Esophagus squamous epithelium (tissue), 5 donors: ENCODE measurements at places on chromosomes 2 and 18.

DNA sequence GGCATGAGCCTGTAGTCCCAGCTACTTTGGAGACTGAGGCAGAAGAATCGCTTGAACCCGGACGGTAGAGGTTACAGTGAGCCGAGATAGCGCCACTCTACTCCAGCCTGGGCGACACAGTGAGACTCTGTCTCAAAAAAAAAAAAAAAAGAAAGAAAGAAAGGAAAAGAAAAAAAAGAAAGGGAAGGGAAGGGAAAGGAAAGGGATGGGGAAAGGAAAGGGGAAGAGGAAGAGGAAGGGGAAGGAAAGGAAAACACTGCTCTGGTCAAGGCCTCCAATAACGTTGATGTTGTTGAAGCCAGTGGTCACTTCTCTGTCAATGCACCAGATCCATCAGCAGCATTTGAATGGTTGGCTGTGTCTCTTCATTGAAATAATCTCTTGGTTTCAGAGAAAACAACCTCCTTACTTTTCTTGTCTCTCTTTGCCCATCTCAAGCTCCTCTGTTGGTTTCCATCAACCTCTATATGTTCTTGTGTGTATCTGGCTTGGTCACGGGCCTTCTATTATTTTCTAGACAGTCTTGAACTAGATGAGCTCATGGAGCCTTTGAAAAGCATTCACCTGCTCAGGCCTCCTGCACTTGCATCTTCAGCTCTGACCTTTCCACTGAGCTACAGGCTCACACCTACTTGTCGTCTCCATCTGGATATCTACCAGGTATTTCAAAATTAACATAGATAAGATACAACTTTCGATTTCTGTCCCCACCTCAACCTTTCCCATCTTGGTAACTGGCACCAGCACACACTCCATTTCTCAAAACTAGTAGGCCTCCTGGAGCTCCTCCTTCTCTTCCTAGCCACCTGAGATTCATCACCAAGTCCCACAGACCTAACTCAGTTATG is 69.4 kb upstream of the LAPTM4A start:
- no peak overlapping the region for H3K4me3 ChIP-seq
- H3K4me1 ChIP-seq, result peaks cover 19% of the 10 kb centered on the region
- no peak for DNase-seq
- no peaks in the 10 kb centered on the region for H3K27me3 ChIP-seq

DNA sequence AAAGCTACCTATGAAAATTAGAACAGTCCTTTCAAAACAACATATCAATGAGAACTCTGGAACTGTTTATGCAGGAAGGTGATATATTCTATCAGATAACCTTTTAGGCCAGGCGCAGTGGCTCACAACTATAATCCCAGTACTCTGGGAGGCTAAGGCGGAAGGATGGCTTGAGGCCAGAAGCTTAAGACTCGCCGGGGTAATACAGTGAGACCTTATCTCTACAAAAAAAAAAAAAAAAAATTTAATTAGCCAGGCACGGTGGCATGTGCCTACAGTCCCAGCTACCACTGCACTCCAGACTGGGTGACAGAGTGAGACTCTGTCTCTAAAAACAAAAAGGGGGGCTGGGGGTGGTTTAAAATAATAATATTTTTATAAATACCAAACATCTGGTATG is 77.9 kb downstream of the OSBPL1A start:
- no peak overlapping the region for H3K27ac ChIP-seq
- H3K36me3 ChIP-seq, result no peaks in the 10 kb centered on the region
- no peak for DNase-seq
- no peaks in the 10 kb centered on the region for H3K4me1 ChIP-seq
- H3K4me3 ChIP-seq, result no peak overlapping the region

GRCh38 chr18:36843784-36844183 is 14.9 kb downstream of the KIAA1328 start:
- no peak overlapping the region for H3K27ac ChIP-seq
- H3K27me3 ChIP-seq, result no peaks in the 10 kb centered on the region

GRCh38 chr18:12366784-12367183 is 10.2 kb downstream of the AFG3L2 start:
- peaks cover 4% of the 10 kb centered on the region for H3K36me3 ChIP-seq
- no peak overlapping the region for H3K4me3 ChIP-seq
- no peaks in the 10 kb centered on the region for H3K27me3 ChIP-seq
- H3K4me1 ChIP-seq, result no peaks in the 10 kb centered on the region
- DNase-seq, result no peak

GRCh38 chr18:8525692-8526091 is 83.5 kb upstream of the RAB12 start:
- H3K4me3 ChIP-seq, result no peak overlapping the region
- no peak for DNase-seq
- no peaks in the 10 kb centered on the region for H3K4me1 ChIP-seq
- no peaks in the 10 kb centered on the region for H3K36me3 ChIP-seq

DNA sequence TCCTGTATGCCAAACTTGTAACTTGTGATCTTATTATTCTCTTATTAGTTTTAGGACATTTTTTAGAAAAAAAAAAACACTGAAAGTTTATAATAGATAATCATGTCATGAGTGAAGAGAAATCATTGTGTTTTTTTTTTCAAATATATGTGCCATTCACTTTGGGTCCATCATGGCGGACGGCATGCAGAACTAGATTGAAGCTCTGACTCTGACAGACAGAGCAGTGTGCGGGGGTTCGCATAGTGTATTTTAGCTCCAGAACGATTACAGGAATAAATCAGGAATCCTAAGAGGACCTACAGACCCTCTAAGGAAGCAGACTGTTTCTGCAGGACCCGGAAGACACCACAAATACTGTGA is 484.4 kb upstream of the REG3G start:
- no peak for DNase-seq
- H3K27me3 ChIP-seq, result no peaks in the 10 kb centered on the region
- H3K27ac ChIP-seq, result no peak overlapping the region

DNA sequence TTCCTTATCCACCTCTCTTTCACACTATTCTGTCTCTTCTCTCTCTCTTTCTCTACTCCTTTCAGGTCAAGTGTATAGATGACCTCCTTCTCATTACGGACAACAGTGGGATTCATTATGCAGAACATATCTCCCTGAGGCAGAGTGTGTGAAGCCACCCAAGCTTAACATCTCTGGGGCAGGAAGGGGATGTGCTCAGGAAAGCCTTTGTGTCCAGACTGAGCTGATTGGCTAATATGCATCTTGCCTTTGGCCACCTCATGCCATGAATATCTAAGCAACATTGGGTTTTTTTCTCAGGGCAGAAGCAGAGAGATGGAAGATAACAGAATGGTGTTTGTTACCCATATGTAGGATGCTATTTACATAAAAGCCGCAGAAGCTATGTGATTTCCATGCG is 211.4 kb upstream of the LRRTM1 start:
- DNase-seq, result no peak
- H3K4me3 ChIP-seq, result no peak overlapping the region
- no peaks in the 10 kb centered on the region for H3K4me1 ChIP-seq
- H3K27me3 ChIP-seq, result no peaks in the 10 kb centered on the region

GRCh38 chr2:10086950-10087349 is 6.7 kb upstream of the CYS1 start:
- H3K27ac ChIP-seq, result no peak overlapping the region
- peaks cover 11% of the 10 kb centered on the region for H3K4me1 ChIP-seq
- no peak for DNase-seq
- H3K4me3 ChIP-seq, result no peak overlapping the region
- peaks cover 11% of the 10 kb centered on the region for H3K27me3 ChIP-seq

DNA sequence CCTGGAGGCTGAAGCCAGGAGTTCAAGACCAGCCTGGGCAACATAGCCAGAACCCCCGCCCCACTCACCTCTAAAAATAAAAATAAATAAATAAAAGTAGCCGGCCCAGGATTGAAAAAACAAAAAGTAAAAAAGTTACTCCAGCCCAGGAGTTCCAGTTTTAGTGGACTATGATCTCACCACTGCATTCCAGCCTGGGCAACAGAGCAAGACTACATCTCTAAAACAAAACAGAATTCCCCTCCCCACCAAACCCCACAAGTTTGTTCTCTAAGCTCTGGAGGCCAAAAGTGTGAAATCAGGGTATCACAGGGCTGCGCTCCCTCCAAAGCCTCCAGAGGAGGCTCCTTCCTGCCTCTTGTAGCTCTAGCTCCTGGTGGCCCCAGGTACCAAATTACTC is 1.7 kb downstream of the D2HGDH start:
- H3K36me3 ChIP-seq, result peaks cover 33% of the 10 kb centered on the region
- no peak for DNase-seq
- H3K4me1 ChIP-seq, result peaks cover 7% of the 10 kb centered on the region
- no peaks in the 10 kb centered on the region for H3K27me3 ChIP-seq
- H3K4me3 ChIP-seq, result peak overlapping the region; percentile 79

DNA sequence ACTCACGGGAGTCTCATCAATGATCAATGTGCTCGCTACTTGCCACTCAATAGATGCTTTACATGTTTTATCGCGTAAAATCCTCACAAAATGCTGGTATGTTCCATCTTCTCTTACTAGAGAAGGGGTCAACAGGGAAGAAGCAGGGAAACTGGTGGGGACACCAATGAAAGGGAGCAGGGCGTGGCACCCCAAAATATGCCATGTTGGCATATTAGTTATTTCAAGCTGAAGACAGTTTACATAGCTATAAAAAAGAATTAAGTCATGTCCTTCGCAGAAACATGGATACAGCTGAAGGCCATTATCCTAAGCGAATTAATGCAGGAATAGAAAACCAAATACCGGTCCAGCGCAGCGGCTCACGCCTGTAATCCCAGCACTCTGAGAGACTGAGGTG is 8.1 kb upstream of the ZNF236 start:
- H3K4me3 ChIP-seq, result no peak overlapping the region
- no peaks in the 10 kb centered on the region for H3K36me3 ChIP-seq
- no peaks in the 10 kb centered on the region for H3K27me3 ChIP-seq

GRCh38 chr2:156653675-156654074 is 217.5 kb downstream of the GPD2 start:
- no peak overlapping the region for H3K27ac ChIP-seq
- no peaks in the 10 kb centered on the region for H3K36me3 ChIP-seq
- no peaks in the 10 kb centered on the region for H3K4me1 ChIP-seq

DNA sequence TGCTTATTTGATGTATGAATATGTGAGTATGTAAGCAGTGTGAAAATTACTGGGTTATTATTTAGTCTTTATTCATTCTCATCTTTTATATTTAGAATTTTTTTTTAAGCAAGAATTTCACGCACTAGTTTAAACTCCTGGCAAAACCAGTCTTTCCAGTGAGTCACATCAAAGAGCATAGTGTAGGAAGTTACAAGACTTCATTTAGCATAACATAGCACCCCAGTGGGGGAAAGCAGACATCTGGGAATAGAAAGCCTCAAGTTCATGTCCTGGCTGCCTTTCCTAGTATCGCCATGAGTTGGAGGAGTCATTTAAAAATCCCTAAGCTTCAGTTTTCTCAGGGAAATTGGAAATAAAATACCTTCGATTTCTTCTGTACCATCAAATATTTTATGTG is 408.3 kb downstream of the NUP35 start:
- no peak for DNase-seq
- no peaks in the 10 kb centered on the region for H3K27me3 ChIP-seq
- H3K36me3 ChIP-seq, result no peaks in the 10 kb centered on the region
- H3K4me1 ChIP-seq, result no peaks in the 10 kb centered on the region
- no peak overlapping the region for H3K4me3 ChIP-seq
- H3K27ac ChIP-seq, result no peak overlapping the region

DNA sequence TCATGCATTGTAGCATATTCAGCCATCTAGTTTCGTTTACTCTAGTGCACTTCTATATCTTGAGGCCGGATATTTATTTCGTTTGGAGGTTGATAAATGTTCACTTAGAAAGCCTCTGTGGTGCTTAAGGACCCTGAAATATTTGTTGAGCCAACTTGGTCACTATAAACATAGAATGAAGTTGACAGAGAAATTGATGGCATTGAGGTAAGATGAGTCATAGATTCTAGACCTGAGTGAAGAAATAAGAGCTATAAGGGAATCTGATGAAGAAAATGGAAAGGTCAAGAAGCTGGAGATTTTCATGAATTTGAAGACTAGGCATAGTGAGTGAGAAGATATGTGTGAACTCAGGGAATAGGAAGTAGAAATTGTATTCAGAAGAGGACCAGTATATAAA is 35.9 kb downstream of the EPC2 start:
- no peaks in the 10 kb centered on the region for H3K36me3 ChIP-seq
- no peak overlapping the region for H3K27ac ChIP-seq
- H3K27me3 ChIP-seq, result no peaks in the 10 kb centered on the region
- no peak for DNase-seq
- no peak overlapping the region for H3K4me3 ChIP-seq

DNA sequence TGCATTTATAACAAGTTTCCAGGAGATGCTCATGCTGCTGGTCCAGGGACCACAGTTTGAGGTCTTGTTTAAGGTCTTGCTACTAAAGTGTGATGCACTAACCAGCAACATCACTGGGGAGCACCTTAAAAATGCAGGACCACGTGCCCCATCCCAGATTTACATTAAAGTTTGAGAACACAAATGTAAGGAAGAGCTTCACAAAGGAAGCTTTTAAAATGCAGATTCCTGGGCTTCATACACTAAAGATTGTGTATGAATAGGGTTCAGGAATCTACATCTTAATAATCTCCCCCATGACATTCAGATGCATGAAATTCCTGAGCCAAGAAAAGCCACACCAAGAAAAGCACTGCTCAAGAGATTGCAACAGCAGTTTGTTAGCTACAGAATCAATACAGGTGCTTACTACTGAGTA is 235.3 kb upstream of the TANK start:
- H3K27me3 ChIP-seq, result no peaks in the 10 kb centered on the region
- no peak overlapping the region for H3K4me3 ChIP-seq
- H3K4me1 ChIP-seq, result no peaks in the 10 kb centered on the region
- no peak overlapping the region for H3K27ac ChIP-seq
